ENCODE measurements at places on chromosomes 2 and 18.

DNA sequence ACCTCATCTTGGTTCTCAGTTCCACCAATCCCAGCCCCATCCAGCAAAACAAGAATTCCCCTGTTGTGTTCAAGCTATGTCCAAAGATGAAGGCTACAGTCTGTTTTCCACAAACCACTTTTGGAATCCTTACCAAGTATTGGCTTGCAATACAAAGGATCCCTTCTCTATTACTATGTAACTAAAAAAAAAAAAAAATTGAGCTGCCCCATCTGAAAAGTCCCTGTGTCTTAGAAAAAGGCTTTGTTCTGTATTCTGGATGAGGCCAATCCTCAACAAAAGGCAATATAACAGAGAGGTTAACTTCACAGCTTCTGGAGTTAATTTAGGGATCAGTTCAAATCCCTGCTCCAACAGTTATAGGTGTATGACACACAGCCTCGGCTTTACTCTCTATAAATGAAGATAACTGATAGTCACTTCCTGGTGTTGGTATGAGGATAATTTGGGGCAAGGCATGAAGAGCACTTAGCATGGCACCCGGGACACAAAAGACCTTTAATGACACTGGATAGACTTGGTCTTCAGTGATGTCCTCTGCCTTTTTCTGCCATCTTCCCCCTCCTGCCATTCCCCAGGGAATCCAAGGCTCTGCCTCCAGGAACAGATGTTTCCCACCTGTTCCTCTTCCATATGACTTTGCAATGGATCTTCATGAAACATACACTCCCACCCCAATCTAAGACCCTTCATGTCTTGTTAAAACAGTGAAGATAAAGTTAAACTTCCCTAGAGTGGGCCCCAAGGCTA is 61.2 kb upstream of the ATL2 start:
- DNase-seq = no peak

- DNase-seq = no peak
These were observed 276.2 kb downstream of the ZNF521 start for GRCh38 chr18:25075783-25076182.

DNA sequence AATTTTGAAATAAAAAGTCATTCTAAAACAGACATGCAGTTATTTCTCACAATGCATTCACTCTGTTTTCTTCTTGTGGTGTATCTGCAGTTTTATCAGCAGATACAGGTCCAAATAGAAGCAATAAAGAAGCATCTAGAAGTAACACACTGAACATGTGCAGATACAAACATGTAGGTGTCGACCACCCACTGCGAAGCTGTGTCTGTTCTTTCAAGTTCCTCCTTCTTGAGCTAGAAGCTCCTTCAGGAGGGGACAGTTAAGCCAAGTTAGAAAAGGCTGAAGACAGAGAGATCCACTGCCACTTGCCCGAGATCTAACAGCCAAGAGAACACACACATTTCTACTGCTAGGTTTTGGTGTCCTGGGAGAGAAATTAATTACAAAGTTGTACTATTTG is 30.1 kb downstream of the WDFY1 start:
- DNase-seq = no peak

DNA sequence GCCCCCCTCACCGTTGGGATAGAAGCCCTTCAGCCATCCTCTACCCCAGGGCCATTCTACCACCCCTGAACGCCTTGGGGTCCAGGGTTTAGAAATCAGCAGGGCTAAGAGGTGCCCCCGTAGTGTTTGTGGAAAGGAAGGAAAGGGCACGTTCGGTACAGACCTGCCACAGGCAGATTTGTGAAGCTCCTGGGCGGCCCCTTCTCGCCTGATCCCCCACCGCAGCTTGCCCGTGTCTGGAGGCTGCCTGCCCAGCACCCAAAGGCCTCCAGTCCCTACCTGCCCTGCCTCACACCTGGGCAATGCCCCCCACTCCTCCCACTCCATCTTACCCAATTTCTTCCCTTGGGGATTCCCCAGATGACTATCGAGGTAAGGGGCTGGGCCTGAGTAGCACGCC is 21.2 kb downstream of the ATP6V1C2 start:
- no peak for DNase-seq

DNA sequence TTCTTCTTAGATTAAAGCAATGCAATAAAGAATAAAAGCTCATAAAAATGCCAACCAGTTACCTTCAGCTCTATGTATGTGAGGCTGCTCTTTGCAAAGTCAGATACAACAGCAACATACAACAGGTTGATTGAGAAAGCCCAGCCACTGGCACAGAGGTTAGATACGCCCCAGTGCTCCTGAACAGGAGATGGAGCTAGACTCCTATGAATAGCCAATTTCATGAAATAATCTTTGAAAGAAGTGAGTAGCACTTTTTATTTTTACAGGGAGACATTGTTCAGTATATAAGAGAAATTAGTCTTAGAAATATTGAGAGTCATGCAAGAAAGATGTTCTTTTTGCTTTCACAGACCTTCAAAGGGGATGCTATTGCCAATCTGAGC is 362.4 kb upstream of the MEX3C start:
- DNase-seq = no peak
